Activated naive CD8-positive, alpha-beta T cell treated with anti-CD3 and anti-CD28 coated beads for 36 hours (primary cell): ENCODE measurements at places on chromosomes 3 and 15.

- no peak for DNase-seq
These were observed 258.3 kb downstream of the IL5RA start for GRCh38 chr3:2851835-2852234.

DNA sequence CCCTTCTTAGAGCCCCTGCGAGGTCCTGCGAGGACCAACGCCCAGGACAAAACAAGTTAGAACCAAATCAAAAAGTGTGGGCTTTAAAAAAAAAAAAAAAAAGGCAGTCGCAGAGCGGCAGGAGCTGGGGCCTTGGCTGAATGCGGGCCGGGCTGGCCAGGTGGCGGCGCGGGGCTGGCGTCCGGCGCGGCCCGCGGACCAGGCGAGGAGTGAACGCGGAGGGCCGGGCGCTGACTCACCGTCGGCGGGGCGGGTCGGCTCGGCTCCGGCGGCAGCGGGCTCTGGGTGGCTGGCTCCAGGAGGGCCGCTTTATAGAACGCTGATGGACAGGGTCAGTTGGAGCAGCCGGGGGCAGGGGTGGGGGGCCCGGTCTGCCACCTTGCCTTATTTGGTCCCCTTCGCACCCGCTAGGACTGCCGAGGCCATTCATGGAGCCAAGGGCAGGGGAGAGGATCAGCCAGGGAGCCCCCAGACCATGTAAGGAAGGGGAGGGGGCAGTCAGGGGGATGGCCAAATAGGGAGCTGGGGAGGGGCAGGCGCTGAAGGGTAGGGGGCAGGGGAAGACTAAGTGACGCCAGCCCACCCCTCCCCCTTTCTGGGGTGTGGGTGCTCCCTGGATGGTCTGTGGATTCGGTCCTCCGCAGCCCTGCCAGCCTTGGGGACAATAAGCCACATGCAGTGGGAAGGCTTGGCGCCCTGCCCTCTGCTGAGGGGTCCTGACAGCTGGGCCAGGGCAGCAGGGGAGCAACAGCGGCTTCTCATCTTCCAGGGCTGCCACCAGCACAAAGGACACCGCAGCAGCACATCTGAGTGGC is at the start of gene ACTC1:
Gene ACTC1, minus strand, starts transcription at position 283 of the 815 bp plus-strand sequence. CDS start 741 bp downstream, outside the sequence.
- peak; percentile 4 for DNase-seq

DNA sequence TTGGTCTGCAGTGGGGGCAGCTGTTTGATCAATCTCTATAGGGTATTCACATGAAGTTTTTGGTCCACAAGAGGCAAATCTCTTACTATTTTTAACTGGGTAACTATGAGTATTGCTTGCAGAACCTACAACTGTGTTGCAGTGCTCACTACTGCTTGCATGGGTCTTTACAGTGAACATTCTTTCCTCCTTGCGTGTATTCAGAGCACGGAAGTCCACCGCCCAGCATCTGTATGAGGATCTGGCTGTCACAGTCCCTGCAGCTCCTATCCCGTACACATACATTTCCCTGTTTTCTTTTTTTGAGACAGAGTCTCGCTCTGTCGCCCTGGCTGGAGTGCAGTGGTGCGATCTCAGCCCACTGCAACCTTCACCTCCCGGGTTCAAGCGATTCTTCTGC is 449.9 kb downstream of the FGF12 start:
- no peak for DNase-seq

DNA sequence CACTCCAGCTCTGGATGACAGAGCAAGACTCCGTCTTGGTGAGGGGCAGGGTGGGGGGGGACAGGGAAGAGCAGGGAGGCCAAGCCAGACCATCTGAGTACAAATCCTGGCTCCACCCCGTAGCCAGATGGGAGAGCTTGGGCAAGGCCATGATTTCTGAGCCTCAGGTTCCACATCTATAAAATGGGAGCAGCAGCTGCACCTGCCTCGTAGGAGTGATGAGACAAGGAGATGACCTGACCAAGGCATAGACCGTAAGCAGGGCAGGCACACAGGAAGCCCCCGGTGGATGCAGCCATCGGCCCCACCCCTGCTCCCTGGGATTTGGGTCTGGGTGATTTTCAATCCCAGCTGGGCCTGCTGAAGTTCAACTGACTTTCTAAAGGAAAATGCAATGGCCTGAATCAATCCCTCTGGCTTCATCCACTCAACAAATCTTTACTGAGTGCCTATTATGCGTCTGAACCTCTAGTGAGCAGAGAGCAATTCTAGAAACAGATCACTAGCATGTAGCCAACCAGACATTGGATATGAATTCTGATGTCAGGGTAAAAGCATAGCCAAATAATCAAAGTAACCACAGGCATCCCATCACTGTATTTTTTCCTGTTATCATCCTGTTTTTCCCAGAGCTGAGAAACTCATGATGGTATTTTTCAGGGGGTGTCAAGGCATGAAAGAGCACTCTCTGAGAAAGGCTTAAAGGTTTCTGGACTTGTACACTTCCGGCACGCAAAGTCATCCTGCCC is 141.2 kb downstream of the NUP210 start:
- DNase-seq = no peak

- no peak for DNase-seq
These were observed 72.7 kb downstream of the CMTM8 start for GRCh38 chr3:32310918-32311839.

- peak; percentile 3 for DNase-seq
These were observed 287.5 kb downstream of the MAGI1 start for GRCh38 chr3:65751123-65751700.

DNA sequence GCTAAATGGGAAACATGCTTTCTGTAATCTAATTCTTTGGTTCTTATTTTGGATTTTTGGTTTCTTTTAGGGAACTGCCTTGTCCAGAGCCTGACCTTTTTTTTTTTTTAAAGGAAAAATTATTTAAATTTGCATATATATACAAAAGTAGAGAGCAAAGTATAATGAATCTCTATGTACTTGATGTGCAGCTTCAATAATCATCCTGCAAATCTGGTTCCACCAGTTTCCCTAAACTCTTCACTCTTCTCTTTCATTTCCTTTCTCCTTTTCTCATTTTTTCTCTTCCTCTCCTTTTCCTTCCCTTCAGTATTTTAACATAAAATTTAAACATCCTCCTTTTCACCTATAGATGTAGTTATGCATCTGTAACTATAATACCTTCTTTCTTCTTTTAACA is 82.5 kb downstream of the USP13 start:
- no peak for DNase-seq

GRCh38 chr3:157916672-157917071 is 189.5 kb downstream of the SHOX2 start:
- no peak for DNase-seq

DNA sequence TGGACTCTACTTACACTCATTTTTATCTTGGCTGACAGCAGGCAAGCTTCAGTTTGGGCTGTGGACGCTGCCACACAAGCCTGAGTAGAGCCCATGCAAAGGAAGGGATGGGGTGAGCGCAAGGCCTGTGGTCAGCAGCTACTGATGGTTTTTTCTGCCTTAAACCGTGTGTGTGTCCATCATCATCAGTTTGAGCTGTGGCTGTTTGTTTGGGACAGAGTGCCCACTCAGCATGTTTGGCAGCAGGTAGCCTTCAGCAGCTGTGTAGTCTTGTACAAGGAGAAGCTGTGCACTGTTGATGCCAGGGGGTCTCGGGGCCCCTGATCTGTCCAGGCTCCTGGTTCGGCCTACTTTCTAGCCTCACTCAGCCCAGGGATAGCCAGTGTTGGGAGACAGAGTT is 3.5 kb downstream of the RBM15B start:
- no peak for DNase-seq

DNA sequence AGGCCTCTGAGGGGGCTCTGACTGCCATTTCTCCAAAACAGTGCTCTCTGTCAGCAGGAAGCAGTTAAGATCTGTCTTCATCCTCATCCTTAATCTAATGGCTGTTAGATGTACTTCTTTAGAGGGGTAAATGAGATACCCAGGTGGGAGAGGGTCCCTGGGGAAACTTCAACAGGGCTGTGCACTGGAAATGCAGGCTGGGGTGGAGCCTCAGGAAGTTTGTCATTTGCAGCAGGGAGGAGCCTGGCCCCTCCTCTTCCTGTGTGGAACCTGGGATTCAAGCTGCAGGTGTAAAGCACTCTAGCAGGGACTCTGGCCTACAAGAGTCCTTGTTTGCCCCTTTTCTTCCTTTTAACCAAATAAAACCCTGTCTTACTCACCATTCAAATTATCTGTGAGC is 1173.6 kb downstream of the OTOL1 start:
- no peak for DNase-seq

DNA sequence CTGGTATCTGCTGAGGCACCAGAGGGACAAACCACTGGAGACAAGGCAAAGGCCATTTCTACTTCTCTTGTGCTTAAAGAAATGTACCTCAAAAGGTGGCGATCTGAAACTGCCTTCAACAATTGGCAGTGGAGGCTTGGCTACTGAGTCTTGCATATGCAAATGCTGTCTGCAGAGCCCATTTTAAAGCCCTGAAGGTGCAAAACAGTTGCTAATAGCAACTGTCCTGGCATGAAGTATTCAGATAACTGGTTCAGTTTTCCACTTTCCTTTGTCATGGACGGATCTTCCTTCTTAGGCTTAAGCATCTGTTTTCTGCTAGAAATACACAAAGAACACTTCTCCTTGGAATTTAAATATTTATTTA is 71.4 kb upstream of the PSMD6 start:
- DNase-seq = no peak

DNA sequence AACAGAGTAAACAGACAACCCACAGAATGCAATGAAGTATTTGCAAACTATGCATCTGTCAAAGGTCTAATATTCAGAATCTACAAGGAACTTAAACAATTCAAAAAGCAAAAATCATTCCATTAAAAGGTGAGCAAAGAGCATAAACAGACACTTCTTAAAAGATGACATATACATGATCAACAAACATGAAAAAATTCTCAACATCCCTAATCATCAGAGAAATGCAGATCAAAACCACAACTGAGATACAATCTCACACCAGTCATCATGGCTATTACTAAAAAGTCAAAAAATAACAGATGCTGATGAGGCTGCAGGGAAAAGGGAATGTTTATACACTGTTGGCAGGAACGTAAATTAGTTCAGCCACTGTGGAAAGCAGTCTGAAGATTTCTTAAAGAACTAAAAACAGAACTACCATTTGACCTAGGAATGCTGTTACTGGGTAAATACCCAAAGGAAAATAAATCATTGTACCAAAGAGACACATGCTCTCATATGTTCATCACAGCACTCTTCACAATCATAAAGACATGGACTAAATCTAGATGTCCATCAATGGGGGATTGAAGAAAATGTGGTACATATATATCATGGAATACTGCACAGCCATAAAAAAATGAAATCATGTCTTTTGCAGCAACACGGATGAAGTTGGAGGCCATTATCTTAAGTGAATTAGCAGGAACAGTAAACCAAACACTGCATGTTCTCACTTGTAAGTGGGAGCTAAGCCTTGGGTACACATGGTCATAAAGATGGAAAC is 393.3 kb upstream of the CBLB start:
- no peak for DNase-seq

- DNase-seq = no peak
These were observed 35.2 kb upstream of the GREM1 start for GRCh38 chr15:32682569-32682968.

DNA sequence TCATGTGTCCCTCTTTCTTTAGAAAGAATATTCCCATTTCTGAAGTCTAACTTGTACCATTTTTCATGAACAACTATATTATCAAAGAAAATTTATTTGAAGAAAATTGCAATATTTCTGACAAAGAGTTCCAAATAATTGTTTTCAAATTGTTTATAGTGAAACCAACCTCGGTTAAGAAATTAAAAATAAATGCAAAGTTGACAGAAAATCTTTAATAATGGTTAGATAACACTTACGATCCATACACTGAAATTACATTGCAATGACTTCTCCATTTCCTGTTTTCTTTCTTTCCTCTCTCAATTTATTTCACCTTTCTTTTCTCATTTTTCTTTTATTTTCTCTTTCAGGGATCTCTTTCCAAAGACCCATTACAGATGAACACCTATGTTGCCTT is 125.1 kb downstream of the STAC start:
- no peak for DNase-seq

DNA sequence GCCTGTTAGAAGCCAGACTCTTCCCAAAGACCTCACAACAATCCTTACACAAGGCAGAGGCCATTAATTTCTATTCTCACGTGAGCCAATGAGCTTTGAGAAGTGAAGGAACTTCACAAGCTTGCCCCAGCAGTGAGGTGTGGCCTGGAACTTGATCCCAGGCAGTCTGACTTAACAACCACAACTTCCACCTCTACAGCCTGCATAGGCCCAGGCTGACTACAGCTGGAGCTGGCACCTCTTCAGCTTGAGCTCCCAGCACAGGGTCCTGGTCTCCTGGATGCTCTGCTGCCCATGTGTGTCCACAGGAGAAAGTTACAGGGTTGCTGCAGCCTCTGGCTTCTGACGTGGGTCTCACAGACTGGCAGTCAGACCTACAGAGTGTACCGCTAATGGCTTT is 111.0 kb downstream of the ERC2 start:
- no peak for DNase-seq

DNA sequence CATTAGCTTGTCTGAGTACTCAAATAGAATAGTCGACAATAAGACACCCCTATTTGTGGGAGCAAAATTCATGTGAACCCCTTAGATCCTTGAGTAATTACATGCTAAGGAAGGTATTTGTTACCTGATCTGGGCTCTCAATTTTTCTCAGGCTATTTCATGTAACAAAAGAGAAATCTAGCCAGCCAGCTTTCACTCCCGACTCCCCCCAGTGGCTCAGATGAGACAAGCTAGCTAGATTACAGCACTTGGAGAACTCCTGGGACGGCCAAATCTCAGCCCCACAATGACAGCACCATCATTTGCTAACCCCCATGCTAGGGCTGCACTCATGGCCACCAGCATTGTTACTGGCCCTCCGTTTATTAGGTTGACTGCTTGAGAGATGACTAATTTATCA is 41.3 kb downstream of the GLDN start:
- DNase-seq = peak; percentile 6

GRCh38 chr15:49926740-49927139 is 192.3 kb downstream of the ATP8B4 start:
- no peak for DNase-seq

- no peak for DNase-seq
These were observed 125.6 kb downstream of the PLOD2 start for GRCh38 chr3:146035366-146035765.

GRCh38 chr3:55984626-55985025 is 483.6 kb downstream of the ERC2 start:
- DNase-seq = no peak

DNA sequence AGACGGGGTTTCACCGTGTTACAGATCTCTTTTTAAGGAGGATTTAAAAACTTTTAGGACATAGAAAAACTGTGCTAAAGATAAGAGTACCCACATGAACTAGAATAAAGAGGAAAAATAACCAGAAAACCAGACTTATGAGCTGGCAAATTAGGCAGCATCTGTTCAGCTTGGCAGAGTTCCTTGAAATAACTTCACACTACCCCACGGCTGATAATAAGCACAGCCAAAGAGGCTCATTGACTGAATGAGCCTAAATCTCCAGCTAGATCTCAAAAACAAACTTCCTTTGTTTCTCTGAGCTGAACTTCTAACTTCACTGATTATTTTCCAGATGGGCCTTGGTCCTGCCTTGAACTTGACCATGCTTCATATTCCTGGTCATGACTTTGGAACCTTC is 26.7 kb upstream of the PIK3R4 start:
- DNase-seq = no peak

GRCh38 chr3:39150803-39151631 is 2.4 kb downstream of the CSRNP1 start:
- peak; percentile 56 for DNase-seq

GRCh38 chr15:73796331-73796831 is 43.2 kb upstream of the INSYN1 start:
- no peak for DNase-seq
